ENCODE measurements at places on chromosomes 7 and 10.

DNA sequence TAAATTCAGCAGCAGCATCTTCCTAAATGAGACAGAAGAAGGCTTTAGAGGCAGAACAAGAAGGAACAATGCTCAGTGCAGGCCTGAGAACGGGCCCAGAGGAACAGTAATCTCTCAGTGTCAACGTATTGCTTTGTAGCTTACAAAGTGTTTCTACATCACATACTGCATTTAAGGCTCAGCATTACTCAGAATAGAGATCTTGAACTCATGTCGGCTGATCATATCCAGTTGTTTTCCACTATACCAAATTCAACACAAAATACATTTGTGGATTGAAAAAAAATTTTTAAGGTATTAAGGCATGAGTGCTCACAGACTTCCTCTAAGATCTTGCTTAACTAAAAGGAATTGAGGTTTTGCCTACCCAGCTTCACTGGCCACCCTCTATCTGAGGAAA is 325.1 kb downstream of the HPSE2 start:
- no peak for DNase-seq

DNA sequence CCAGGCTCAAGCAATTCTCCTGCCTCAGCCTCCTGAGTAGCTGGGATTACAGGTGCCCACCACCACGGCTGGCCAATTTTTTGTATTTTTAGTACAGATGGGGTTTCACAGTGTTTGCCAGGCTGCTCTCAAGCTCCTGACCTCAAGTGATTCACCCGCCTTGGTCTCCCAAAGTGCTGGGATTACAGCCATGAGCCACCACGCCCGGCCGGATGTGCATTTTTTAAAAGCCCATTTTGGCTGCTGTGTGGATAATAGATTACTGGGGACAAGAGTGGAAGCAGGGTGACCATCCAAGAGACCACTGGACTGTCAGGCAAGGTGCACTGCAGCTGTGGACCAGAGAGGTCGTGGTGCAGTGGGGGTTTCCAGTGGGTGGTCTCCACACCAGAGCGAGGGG is 21.4 kb downstream of the HKDC1 start:
- DNase-seq, result no peak

DNA sequence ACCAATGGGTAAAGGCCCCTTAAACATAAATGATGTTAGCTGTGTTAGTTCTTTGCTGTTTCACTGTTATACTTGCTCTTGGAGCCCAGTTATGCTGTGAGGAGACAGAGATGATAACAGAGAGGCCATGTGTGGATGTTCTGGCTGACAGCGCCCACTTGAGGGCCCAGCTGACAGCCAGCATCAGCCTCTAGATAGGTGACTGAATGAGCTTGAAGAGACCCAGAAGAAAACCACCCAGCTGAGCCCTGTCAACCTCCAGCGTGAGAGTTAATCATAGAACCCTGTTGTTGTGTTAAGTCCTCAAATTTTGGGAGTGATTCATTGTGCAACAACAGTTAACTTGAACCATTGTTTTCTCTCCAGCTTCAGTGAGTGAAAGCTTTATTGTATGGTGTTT is 91.7 kb downstream of the GLRX3 start:
- no peak for DNase-seq

GRCh38 chr7:2845034-2845592 is 1.0 kb upstream of the GNA12 start:
- DNase-seq, result no peak

GRCh38 chr7:16667355-16667754 is 21.4 kb downstream of the BZW2 start:
- no peak for DNase-seq

GRCh38 chr7:39614299-39614698 is 9.1 kb upstream of the RALA start:
- peak; percentile 21 for DNase-seq

- no peak for DNase-seq
Measured at GRCh38 chr7:128948312-128948973, 10.7 kb downstream of the IRF5 start.

DNA sequence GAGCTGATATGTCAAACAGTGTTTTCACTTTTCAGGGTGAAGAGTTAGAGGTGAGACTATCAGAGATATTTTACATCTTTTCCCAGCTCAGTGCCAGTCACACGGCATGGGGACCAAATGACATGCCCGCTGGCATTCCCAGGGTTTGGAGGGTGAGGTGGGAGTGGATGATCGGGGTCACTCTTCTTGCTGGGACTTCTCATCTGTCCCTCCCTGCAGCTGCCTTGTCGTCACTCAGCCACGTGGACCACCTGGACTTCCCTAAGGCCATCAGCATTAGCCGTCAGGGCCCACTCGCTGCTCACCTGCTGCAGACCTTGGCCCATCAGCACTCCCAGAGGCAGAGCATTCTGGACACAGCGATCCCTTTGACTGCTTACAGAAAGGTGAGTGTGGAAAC is 301.8 kb downstream of the DNAJB6 start:
- no peak for DNase-seq

DNA sequence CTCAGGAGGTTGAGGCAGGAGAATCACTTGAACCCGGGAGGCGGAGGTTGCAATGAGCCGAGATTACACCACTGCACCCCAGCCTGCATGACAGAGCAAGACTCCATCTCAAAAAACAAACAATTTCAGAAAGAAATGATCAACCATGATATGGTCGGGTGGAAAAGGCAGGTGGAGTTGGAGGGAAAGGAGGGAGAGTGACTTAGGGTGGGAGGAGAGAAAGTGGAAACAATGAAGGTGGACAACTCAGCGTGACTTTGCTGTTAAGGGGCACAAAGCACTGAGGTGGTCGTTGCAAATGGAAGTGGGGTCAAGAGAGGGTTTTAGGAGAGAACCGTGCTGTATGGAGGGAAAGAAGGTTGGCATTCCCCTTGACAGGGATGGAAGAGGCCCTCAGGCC is 30.0 kb upstream of the FXYD4 start:
- no peak for DNase-seq

DNA sequence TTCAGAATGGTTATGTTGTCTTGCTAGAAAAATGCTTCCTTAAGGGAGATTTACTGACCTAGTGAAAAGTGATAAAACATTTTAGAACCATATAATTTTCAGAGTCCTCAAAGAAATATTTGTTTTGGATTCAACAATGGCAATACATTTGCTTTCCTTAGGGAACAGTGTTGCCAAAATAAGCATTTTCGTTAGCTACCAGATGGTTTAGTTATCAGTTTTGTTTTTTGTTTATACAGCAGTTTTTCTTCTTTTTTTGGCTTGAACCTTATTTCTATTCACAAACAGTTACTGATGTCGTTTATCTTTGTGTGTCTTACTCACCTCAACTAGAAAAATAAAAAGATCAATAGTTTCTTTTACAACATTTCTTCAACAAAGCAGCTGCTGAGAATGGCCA is 48.6 kb downstream of the EXOC4 start:
- no peak for DNase-seq

DNA sequence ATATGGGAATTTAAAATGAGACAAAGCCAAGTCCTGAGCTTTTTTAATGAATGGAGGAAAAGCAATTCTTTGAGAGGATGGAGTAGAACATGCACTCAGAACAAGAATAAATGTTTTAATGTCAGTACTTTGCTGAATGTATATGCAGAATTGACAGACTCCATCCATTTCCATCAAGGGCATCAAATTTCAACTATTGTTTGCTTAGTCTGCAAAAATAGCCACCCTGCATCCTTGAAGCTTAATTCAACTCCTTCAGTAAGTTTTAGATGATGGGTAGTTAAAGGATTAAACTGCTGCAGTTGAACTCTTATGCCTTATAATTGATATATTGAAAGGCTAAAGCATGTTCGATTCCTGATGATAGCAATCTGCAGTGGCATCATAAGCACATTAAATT is 99.7 kb upstream of the IFRD1 start:
- no peak for DNase-seq

GRCh38 chr7:96235281-96235680 is 86.6 kb downstream of the SLC25A13 start:
- no peak for DNase-seq

GRCh38 chr10:24208661-24209431 is at the start of gene KIAA1217:
Gene KIAA1217, plus strand, starts transcription at chr10:24209138. Its CDS starts 56 bp downstream, at chr10:24209194.
- no peak for DNase-seq

- DNase-seq, result no peak
Measured at GRCh38 chr7:155201325-155202087, 96.2 kb upstream of the INSIG1 start.

GRCh38 chr10:127338399-127339110 is 142.2 kb upstream of the INSYN2A start:
- no peak for DNase-seq

GRCh38 chr7:85324145-85324799 is 137.4 kb upstream of the SEMA3D start:
- no peak for DNase-seq

DNA sequence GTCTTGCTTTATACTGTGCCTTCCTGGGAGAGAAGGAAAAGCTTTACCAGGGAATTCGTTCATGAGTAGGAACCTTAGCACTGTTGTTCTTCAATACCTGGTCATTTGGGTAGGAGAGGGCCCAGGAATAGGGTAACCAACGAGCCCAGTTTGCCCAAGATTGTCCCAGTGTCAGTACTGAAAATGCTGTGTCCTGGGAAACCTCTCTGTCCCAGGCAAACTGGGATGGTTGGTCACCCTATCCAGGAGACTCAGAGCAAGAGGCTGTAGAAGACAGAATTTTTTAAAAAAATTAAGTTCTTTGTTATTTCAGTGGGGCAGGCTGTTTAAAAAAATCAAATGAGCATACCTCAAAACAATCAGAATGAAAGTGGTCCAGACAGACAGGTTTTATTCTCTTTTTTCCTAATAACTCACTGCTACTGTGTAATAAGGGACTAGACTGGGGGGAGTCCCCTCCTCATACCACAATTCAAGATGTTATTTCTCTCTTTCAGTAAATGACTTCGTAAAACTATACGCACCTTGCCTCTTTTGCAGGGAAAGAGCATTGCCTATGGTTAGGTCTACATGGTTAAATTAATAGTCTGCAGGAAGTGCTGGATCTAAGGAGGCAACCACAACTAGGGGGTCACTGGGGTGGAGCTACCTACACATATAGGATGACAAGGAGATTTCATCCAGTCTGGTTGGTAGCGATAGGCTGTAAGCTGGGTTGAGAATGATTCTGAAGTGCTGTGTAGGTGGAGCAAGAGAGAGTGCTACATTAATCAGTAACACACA is 41.1 kb upstream of the FAM133B start:
- no peak for DNase-seq

- no peak for DNase-seq
Measured at GRCh38 chr10:101124933-101125332, 6.2 kb upstream of the TLX1 start.
